Panc1 (cell line): ENCODE measurements at places on chromosomes 4 and X. TPM values are rescaled to one million over a fixed set of nuclear protein-coding genes. Genes with fewer than 3 reads are reported as not detected.

The ADGRG4 gene
- not detected for total RNA-seq

The LRAT gene
- not detected for total RNA-seq

The TIGD4 gene
- 0.33 TPM for total RNA-seq

The DCAF4L1 gene
- total RNA-seq = 0.13 TPM

The ARHGAP10 gene
- total RNA-seq = 11.7 TPM

The SPANXN3 gene
- not detected for total RNA-seq

The APELA gene
- total RNA-seq = not detected

The ARL9 gene
- 0.41 TPM for total RNA-seq
